Natural killer cell (primary cell): ENCODE measurements at places on chromosomes 16 and 17. TPM values are rescaled to one million over a fixed set of nuclear protein-coding genes. Genes with fewer than 3 reads are reported as not detected.

Gene NUBP2
- 49.4 TPM for total RNA-seq

Gene TBC1D3H
- total RNA-seq = not detected

GRCh38 chr16:59634951-59635350 lies 900.8 kb upstream of the GOT2 start:
- no peak overlapping the region for H3K4me3 ChIP-seq
- H3K27me3 ChIP-seq = no peaks in the 10 kb centered on the region
- no peak for DNase-seq
- no peaks in the 10 kb centered on the region for H3K4me1 ChIP-seq
- no peaks in the 10 kb centered on the region for H3K36me3 ChIP-seq

Gene DNAH17
- 0.25 TPM for total RNA-seq

GRCh38 chr17:2704031-2704889 lies 7.3 kb downstream of the CLUH start:
- no peaks in the 10 kb centered on the region for H3K27me3 ChIP-seq
- H3K4me3 ChIP-seq = no peak overlapping the region
- no peak for DNase-seq
- no peak overlapping the region for H3K27ac ChIP-seq
- peaks cover 52% of the 10 kb centered on the region for H3K4me1 ChIP-seq

Gene KIF18B
- total RNA-seq = 1.3 TPM

Gene IRX3
- total RNA-seq = not detected

DNA sequence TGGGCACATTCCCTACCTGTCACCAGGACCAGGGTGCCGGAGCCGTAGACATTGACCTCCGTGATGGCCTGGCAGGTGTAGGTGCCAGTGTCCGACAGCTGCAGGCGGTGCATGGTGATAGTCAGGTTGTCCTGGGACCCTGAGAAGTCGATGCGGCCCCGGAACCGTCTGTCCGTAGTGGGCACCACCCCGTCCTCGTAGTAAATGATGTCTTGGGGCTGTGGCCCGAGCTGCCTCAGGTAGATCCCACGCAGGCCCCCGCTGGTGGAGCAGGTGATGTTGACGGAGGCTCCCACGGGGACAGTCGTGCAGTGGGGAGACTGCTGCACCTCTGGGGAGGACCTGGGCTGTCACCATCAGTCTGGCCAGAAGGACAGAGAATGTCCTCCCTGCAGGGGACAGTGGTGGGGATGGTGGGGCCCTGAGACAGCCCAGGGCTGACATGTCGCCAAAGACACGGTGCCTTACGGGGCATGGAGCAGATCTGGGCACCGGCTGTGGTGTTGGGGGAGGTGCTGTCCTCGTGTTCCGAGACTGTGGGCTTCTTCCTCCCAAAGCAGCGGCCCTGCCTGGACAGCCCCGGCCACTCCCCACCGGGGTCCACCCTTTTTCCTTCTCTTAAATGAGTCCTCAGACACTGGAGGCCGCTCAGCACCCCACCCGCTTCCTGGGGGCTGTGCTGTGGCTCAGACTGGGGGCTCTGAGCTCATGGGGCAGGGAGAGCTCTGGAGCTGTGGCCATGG lies 586 bp downstream of the CD7 start:
- peaks cover 17% of the 10 kb centered on the region for H3K36me3 ChIP-seq
- H3K4me1 ChIP-seq = peaks cover 64% of the 10 kb centered on the region
- H3K4me3 ChIP-seq = peak overlapping the region; percentile 77
- H3K27me3 ChIP-seq = no peaks in the 10 kb centered on the region
- H3K27ac ChIP-seq = peak overlapping the region; percentile 78

- H3K36me3 ChIP-seq = no peaks in the 10 kb centered on the region
- H3K27me3 ChIP-seq = no peaks in the 10 kb centered on the region
- no peak for DNase-seq
- H3K4me1 ChIP-seq = peaks cover 27% of the 10 kb centered on the region
- no peak overlapping the region for H3K4me3 ChIP-seq
Measured at GRCh38 chr16:84631153-84631466, 13.2 kb upstream of the COTL1 start.

- no peaks in the 10 kb centered on the region for H3K27me3 ChIP-seq
- no peak for DNase-seq
- no peak overlapping the region for H3K4me3 ChIP-seq
Measured at GRCh38 chr17:2571523-2572303, 21.7 kb upstream of the PAFAH1B1 start.

DNA sequence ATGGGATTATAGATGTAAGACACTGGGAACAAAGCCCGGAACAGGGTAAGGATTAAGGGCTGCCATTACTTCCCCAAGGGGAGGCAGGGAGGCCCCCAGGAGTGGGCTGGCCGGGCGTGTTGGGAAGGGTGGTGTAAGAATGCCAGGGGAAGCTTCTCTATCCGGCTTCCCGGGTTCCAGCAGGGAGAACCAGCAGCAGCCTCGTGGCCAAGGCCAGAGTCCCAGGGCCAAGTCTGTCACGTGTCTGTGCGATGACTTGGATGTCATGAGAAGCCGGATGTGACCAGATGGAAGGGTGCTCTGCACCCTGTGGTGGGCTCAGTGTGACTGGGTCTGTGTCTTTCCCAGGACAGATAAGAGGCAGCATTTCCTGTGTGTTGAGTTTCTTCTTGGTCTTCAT lies 52.1 kb downstream of the SCNN1B start:
- no peaks in the 10 kb centered on the region for H3K4me1 ChIP-seq
- no peaks in the 10 kb centered on the region for H3K27me3 ChIP-seq
- H3K36me3 ChIP-seq = no peaks in the 10 kb centered on the region
- H3K27ac ChIP-seq = no peak overlapping the region
- DNase-seq = no peak
- no peak overlapping the region for H3K4me3 ChIP-seq

GRCh38 chr16:1003391-1004347 lies 22.1 kb downstream of the SOX8 start:
- no peaks in the 10 kb centered on the region for H3K36me3 ChIP-seq
- peak overlapping the region; percentile 19 for H3K27ac ChIP-seq
- no peak overlapping the region for H3K4me3 ChIP-seq
- peak; percentile 73 for DNase-seq

DNA sequence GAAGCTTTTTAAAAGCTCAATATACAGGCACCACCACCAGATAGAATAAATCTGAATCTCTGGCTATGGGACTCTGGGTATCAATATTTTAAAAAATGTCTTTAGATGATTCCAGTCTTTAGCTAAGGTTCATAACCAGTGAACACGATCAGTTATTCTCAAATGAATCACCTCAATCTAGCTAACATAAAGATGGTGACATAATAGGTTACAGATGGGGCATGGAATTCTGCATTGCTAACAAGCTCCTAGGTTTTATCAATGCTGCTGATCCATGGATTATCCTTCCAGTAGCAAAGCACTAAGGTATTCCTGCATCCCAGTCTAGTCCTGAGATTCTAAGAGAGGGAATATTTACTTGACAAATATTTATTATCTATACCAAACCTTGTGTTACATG lies 415.5 kb upstream of the CDH11 start:
- no peaks in the 10 kb centered on the region for H3K27me3 ChIP-seq
- no peaks in the 10 kb centered on the region for H3K4me1 ChIP-seq
- H3K27ac ChIP-seq = no peak overlapping the region
- no peak overlapping the region for H3K4me3 ChIP-seq
- no peak for DNase-seq
- H3K36me3 ChIP-seq = no peaks in the 10 kb centered on the region

Gene KCNJ2
- 0.14 TPM for total RNA-seq

GRCh38 chr16:89952551-89952950 lies 4.0 kb downstream of the DEF8 start:
- H3K27me3 ChIP-seq = peaks cover 3% of the 10 kb centered on the region
- no peak overlapping the region for H3K27ac ChIP-seq
- H3K36me3 ChIP-seq = peaks cover 3% of the 10 kb centered on the region
- H3K4me1 ChIP-seq = peaks cover 50% of the 10 kb centered on the region
- DNase-seq = no peak

GRCh38 chr16:54236773-54237172 lies 49.8 kb downstream of the IRX3 start:
- no peak overlapping the region for H3K4me3 ChIP-seq
- DNase-seq = no peak

GRCh38 chr17:67441052-67441895 lies 64.2 kb downstream of the PITPNC1 start:
- no peaks in the 10 kb centered on the region for H3K36me3 ChIP-seq
- peak overlapping the region; percentile 0 for H3K4me3 ChIP-seq
- H3K27ac ChIP-seq = peak overlapping the region; percentile 81
- DNase-seq = peak; percentile 62

Gene CCDC200
- not detected for total RNA-seq

Gene AIPL1
- not detected for total RNA-seq

DNA sequence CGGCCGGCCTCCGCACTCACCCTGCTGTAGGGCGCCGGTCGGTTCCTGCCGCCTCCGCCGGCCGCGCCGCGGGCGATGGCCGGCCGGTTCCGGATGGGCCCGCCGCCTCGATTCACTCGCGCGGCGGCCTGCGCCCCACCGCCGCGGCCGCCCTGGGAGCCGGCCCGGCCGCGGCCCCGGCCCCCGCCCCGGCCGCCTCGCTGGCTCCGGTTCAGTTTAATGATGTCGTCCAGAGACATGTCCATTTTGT lies 158 bp downstream of the ALYREF start:
- no peaks in the 10 kb centered on the region for H3K27me3 ChIP-seq
- no peak for DNase-seq
- no peak overlapping the region for H3K4me3 ChIP-seq
- peaks cover 23% of the 10 kb centered on the region for H3K4me1 ChIP-seq
- H3K27ac ChIP-seq = no peak overlapping the region

DNA sequence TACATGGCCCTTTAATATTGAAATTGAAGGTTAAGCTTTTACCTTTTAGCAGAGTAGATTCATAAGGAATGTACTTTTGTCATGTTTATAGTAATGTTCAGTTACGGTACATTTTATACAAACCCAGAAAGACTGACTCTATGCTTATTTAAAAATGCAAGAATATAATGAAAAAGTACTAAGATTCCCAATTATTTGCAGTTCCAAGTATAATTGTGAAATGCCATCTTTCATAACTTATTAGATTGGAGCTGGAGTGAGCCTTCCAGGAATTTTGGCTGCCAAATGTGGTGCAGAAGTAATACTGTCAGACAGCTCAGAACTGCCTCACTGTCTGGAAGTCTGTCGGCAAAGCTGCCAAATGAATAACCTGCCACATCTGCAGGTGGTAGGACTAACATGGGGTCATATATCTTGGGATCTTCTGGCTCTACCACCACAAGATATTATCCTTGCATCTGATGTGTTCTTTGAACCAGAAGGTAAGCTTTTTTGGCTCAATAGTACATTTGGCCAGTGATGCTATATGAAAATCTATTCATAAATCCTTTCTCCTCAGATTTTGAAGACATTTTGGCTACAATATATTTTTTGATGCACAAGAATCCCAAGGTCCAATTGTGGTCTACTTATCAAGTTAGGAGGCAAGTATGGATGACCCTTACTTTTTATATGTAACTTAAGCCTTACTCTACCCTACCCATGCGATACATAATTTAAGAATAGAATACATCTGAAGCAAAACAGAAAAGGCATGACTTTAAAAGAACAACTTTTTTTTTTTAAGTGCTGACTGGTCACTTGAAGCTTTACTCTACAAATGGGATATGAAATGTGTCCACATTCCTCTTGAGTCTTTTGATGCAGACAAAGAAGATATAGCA lies 4.2 kb downstream of the SRSF2 start:
- DNase-seq = peak; percentile 32
- H3K4me3 ChIP-seq = no peak overlapping the region
- peaks cover 55% of the 10 kb centered on the region for H3K36me3 ChIP-seq

Gene FOXF1
- not detected for total RNA-seq

DNA sequence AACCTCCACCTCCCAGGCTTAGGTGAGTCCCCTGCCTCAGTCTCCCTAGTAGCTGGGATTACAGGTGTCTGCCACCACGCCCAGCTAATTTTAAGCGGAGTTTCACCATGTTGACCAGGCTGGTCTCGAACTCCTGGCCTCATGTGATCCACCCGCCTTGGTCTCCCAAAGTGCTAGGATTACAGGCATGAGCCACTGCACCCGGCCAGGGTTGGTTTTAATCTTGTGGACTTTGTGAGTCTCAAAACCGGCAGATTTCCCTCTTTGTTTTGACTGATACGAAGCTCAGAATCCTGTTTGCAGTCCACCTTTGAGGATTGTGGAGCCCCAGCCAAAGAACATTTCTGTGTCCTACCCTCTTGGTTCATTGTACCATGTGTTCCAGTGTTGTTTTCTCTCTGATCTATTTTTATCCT lies 16.4 kb upstream of the CPSF4L start:
- no peaks in the 10 kb centered on the region for H3K4me1 ChIP-seq
- H3K36me3 ChIP-seq = no peaks in the 10 kb centered on the region
- H3K27me3 ChIP-seq = no peaks in the 10 kb centered on the region
- no peak overlapping the region for H3K27ac ChIP-seq
- no peak overlapping the region for H3K4me3 ChIP-seq

Gene HSD17B2
- not detected for total RNA-seq

- no peak overlapping the region for H3K4me3 ChIP-seq
- H3K27ac ChIP-seq = no peak overlapping the region
Measured at GRCh38 chr16:24349320-24349719, 93.2 kb downstream of the CACNG3 start.
